ENCODE measurements at places on chromosomes 12 and 14.

DNA sequence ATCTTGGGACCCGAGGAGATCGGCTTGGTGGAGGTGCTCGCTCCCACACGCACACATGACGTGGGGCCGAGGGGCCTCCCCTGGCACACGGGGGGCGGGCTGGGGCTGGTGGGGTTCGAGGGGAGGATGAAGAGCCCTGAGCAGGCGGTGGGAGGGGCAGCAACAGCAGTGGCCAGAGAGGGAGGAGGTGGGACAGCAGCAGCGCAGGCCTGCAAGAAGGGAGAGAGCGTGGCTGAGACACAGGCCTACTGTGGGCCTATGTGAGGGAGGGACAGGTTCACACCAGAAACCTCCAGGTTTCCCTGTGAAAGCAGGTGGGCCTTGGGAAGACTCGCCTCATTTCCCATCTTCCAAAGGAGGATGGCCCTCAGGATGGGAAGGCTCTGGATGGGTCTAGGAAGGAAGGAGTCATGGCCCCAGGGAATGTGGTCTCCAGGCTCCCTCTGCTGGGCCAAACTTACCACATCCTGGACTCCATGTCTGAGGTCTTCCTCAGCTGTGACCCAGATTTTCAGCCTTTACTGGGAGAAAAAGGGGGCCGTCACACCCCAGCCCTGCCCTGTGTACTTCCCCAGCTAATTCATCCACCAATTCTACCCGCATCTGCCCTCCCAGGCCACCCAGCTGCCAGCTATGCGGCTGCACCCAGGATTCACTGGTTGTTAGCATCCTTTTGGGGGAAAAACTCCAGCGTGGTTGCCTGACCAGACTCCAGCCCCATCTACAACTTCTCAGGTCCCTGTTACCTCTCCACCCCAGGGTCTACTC, 2.8 kb downstream of the PIANP start:
- DNase-seq = peak; percentile 46

DNA sequence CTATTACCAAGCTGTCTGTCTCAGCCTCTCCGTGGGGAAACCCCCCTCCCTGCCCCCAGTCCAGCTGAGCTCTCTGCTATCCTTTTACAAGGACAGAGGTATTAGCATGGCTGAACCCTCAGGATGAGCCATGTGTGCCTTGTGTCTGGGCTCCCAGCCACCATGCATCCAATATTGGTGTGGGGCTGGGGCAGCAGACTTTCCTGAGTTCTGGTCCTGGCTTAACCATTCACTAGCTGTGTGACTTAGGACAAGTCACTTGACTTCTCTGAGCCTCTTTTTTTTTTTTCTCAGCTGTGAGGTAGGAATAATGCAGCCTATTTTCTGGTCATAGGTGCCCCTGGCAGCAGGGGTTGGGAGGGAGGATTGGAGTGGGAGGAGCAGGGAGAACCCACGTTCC, 17.1 kb upstream of the CYP46A1 start:
- DNase-seq = no peak

GRCh38 chr14:96268431-96269358, 12.7 kb downstream of the BDKRB1 start:
- DNase-seq = no peak

DNA sequence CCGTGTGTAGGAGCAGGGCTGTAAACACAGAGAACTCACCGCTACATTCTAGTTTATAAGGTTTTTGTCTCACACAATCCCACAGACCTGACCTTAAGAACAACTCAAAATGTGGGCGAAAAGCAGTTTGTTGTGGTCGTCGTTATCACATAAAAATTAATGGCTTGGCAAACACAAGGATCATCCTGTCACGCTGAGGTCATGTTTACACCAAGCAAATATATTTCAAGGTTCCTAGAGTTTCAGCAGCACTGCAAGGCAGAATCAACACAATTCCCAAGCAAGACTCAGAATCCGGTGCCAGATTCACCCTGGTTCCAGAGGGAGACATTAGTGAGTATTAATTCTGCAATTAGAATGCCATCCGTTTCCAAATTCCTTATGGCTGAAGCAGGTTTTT, 30.1 kb upstream of the MAP1LC3B2 start:
- no peak for DNase-seq

DNA sequence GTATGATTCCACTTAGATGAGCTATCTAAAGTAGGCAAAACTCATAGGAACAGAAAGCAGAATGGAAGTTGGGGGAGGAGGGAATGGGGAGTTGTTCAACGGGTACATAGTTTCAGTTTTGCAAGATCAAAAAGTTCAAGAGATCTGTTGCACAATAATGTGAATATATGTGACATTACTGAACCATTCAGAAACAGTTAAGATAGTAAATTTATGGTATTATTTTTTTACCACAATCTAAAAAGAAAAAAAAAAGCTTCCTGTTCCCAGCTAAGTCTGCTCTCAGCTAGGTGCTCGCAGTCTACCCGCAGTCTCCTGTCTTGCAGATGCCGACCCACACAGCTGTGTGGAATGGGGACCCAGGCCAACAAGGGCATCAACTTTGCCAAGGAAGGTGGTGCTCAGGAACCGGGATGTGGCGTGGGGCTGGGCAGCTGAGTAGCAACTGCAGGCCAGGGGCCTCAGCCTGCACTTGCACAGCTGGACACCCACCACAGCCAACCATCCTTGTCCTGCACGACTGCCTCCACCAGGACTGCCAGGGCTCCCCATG, 15.3 kb upstream of the ANO6 start:
- DNase-seq = peak; percentile 25

- DNase-seq = no peak
These were observed 33.5 kb downstream of the SMCO2 start for GRCh38 chr12:27480016-27480415.

DNA sequence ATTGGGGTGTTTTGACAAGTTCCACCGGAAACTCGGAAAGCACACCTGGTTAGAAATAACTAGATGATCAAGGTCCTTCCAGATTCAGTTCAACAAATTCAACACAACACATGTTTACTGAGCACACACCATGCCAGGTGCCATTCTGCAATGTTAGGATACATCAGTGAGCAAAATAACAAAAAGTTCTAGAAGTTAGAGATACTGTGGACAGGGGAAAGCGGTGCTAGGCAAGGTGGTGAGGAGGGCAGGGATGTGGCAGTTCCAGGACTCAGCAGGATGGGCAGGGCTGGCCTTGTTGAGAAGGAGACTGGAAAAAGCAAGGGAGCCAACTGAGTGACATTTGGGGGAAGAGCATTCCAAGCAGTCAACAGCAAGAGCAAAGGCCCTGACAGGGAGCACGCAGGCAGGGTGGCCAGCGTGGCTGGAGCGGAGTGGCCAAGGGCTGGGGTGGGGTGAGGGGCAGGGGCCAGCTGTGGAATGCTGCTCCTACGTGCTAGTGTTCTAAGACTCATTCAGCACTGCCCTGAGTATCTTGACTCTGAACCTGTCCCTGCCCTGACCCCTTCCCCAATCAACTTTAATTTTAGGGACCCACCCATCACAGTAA, 19.4 kb upstream of the FAIM2 start:
- no peak for DNase-seq

GRCh38 chr14:49420201-49420600, 166.0 kb downstream of the RPS29 start:
- no peak for DNase-seq

GRCh38 chr14:98170575-98170974, 1101.4 kb downstream of the BCL11B start:
- DNase-seq = no peak

GRCh38 chr12:41905073-41905758, 239.5 kb downstream of the GXYLT1 start:
- no peak for DNase-seq

GRCh38 chr12:68377881-68378280, 45.7 kb upstream of the MDM1 start:
- no peak for DNase-seq

- DNase-seq = peak; percentile 70
These were observed at the start of gene SMAGP for GRCh38 chr12:51270067-51270950. Gene SMAGP (minus strand): TSS chr12:51270415. CDS start chr12:51269278, 1,137 bp downstream.

DNA sequence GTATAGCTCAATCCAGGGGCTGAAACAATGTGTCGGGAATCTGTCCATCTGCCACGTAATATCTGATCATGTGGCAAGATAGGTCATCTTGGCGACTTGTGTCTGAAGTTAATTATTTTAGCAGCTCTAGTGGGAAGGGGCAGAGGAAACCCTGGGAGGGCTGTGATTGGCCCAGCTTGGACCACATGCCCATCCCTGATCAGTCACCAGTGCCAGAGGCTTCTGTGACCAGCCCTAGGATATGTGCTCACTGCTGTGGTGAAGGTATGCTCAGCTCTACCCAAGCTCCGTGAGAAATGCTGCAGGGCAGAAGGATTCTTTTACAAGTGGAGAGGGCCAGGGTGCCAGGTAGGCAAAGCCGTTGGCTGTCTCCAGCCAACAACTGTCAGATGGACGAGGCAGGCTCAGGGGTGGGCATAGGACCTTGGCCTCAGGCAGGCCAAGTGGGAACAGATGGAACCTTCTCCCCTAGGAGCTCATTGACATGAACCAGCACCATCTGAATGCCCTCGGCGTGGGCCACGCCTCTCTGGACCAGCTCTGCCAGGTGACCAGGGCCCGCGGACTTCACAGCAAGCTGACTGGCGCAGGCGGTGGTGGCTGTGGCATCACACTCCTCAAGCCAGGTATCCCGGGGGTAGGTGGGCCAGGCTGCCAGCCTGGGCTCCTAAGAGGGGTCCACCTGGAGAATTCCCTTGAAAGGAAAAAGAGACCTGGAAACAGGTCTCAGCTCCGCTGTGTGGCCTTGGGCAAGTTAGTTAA, 21.1 kb downstream of the MVK start:
- DNase-seq = no peak

GRCh38 chr12:89566615-89567014, 40.8 kb upstream of the POC1B start:
- DNase-seq = no peak

DNA sequence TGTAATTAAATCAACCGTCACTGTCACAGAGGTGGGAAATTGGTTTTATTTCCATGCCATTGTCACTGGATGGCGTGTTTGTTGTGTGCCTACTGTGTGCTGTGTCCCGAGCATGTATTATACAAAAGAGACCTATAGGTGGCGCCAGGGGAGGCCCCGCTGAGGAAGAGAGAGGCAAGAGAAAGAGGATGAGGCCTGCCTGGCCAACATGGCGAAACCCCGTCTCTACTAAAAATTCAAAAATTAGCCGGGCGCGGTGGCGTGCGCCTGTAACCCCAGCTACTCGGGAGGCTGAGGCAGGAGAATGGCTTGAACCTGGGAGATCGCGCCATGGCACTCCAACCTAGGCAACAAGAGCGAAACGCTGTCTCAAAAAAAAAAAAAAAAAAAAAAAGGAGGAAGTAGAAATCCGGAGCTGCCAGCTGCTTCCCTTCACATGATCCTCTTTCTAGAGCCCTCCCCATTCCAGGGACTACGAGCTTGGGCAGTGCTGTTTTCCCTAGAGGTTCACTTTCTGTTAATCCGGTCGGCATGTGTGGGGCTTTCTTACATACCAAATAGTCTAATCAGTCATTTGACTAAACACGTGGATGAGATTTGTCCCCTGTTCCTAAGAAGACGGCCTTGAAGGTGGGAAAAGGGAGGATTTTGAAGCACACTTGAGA, 6.4 kb upstream of the CCDC175 start:
- no peak for DNase-seq

DNA sequence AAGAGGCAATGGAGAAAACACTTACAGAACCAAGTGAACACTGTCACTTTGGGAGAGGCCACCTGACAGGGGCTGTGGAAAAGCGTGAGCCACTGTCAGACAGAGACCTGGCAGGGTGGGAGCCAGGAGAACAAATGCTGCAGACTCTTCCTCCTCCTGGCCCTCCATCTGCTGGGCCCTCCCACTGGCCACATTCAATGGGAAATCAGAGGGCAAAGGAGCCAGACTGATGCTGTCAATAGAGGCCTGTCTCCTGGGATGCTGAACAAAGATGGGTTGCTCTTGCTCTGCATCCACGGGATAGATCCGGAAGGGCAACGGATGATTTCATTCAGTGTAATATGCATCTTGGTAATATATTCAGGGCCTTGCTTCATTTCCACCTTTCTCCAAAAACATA, 44.9 kb upstream of the BCAT1 start:
- DNase-seq = no peak

- DNase-seq = peak; percentile 49
These were observed 5.4 kb downstream of the PSMD9 start for GRCh38 chr12:121893961-121894460.

- DNase-seq = no peak
These were observed 32.0 kb downstream of the RXYLT1 start for GRCh38 chr12:63811755-63812154.

GRCh38 chr12:92529944-92530343, 172.8 kb upstream of the PLEKHG7 start:
- no peak for DNase-seq

DNA sequence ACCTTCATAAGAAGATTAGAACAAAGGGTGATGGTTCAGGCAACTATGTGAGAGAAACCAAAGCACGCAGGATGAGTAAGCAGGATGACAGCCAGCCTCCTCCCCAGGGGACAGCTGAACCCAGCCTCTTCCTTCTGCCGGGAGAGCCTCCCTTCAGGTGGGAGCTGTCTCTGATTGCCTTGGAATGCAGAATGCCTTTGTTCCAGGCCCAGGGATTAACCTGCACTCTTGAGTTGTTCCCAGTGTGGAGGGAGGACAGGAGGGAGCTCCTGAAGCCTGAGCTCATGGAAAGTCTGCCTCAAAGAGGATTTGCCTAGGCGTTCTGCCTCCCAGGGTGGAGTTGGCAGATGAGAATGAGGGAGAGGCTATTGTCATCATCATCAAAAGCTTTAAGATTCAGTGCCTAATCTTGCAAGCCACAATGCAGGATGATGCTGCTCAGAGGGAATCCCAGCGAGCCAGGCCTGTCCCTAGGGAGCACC, 3.6 kb upstream of the KRT6A start:
- DNase-seq = no peak

- DNase-seq = no peak
These were observed 12.5 kb downstream of the PGAM5 start for GRCh38 chr12:132723015-132723763.

Data from activated naive CD4-positive, alpha-beta T cell treated with anti-CD3 and anti-CD28 coated beads, Interleukin-2, amount 10 ng/mL, durations not matched to agents 7 days and 5 days (primary cell).